Brain microvascular endothelial cell (primary cell): ENCODE measurements at places on chromosomes 13 and 19.

DNA sequence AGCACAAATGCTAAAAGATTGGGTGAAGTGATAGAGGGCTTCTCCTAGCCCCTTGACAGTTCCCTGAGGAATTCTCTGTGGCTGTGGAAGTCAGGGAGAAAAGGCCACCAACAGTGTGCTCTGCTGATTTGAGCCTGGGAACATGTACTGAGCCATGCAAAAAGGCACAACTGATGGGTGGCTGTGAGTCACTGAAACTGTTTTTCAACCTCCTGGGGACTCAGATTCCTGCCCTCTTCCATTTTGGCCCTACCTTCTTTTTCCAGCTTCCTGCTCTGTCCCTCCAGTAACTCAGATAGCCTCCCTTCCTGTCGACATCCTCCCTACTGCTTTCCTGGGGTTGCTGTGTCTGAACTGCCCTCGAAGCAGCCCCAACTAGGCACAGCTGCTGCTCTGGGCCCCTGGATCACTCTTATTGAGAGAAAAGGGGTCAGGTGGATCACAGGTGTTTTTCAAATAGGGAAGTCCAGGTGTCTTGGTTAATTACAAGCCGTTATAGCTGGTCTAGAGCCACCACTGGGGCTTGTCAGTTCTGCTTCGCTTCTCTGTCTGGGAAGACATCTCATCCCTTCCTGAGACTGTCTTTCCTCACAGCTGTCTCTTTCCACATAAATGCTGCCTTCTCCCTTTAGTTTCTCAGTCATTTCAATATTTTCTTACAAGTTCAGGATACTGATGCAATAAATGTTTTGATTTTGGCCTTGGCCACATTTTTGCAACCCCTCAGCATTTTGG is 13.7 kb downstream of the FAM124A start:
- no peak for DNase-seq

- DNase-seq = peak; percentile 85
Observed at GRCh38 chr13:73717632-73718031, 416.6 kb downstream of the KLF12 start.

- peak; percentile 22 for DNase-seq
Observed at GRCh38 chr19:991174-991931, 7.2 kb downstream of the WDR18 start.

DNA sequence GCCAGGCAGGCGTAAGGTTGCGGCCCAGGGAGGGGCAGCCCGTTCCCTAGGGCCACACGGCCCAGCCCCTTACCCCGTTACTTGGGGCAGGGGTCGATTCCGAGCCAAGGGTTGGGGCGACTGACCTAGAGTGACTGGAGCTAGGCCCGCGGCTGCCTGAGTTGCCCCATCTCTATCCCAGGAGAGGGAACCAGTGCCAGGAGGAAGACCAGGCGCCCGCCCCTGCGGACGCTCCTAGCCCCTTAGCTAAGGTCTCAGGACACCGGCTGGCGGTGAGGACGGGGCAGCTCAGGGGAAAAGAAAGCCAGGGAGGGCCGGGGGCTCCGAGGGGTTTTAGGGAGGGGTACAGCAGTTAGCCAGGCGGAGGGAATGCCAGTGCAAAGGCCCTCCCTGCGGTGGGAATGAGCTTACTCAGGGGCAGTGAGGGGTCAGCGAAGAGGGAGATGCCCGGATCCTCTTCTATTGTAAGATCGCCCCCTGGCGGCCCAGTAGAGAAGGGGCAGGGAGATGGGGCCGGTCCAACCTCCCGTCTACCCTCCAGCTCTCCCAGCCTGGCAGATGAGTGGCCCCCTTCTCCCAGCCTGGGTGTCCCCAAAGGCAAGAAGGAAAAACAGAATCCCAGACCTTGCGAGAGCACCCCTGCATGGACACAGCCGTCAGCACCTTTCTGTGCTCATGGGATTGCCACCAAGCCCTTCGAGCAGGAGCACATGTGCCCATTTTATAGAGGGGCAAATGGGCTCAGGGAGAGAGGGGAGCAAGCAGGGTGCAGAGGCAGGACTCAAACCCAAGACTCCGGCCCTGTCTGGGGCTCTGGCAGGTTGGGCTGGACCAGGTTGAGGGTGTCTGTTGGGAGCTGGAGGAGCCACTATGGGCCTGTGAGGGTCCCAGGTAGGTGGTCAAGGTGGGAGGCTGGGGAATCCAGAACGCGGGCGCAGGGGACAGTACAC is 16.3 kb downstream of the CILP2 start:
- DNase-seq = no peak

- no peak for DNase-seq
Observed at GRCh38 chr13:62910541-62911060, 1495.0 kb upstream of the PCDH20 start.

DNA sequence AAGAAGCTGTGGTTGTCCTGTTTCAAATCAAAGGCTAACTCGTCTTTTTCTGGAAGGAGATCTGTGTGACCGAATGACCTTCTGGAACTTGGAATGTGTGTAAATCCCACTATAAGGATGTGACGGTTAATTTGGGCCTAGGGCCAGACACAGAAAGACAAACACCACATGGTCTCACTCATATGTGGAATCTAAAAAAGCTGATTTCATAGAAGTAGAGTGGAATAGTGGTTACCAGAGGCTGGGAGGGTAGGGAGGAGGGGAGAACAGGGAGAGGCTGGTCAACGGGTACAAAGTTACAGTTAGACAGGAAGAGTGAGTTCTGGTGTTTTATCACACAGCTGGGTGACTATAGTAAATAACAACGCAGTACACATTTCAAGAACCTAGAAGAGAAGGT is 39.3 kb upstream of the RGCC start:
- DNase-seq = peak; percentile 82

DNA sequence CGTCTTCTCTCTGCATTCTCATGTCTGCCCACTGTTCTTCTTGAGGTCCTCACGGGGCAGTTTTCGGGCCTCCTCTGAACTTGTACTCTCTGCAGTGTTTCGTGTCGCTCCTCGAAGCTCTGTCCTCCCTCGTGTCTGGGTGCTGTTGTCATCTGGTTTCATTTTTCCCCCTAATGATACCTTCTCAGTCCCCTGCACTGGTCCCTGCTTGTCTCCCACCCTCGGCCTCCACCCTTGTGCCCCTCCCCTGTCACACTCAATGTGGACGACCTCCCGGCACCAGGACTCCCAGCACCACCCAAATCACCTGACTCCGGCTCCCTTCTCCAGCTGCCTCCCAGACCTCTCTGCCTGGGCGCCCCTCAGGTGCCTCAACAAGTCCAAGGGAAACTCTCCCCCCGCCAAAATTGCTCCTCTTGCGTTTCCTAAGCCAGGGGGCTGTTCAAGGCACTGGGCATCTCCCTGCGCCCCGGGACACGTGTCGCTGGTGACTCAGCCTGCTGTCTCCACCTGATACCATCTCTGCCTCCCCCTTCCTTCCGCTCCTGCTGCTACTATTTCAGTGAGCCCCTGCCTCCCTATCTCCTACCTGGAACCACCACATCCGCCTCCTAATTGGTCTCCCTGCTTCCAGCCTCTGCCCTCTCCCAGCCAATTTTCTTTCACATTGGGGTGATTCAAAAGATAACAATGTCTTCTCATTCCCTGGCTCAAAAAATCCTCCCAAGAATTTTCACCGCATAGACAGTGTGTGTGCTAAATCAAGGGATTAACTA is 49.5 kb downstream of the RFX2 start:
- DNase-seq = no peak
